Sigmoid colon (tissue), 7 donors: ENCODE measurements at places on chromosomes 7 and 10. TPM values are rescaled to one million over a fixed set of nuclear protein-coding genes. Genes with fewer than 3 reads are reported as not detected.

DNA sequence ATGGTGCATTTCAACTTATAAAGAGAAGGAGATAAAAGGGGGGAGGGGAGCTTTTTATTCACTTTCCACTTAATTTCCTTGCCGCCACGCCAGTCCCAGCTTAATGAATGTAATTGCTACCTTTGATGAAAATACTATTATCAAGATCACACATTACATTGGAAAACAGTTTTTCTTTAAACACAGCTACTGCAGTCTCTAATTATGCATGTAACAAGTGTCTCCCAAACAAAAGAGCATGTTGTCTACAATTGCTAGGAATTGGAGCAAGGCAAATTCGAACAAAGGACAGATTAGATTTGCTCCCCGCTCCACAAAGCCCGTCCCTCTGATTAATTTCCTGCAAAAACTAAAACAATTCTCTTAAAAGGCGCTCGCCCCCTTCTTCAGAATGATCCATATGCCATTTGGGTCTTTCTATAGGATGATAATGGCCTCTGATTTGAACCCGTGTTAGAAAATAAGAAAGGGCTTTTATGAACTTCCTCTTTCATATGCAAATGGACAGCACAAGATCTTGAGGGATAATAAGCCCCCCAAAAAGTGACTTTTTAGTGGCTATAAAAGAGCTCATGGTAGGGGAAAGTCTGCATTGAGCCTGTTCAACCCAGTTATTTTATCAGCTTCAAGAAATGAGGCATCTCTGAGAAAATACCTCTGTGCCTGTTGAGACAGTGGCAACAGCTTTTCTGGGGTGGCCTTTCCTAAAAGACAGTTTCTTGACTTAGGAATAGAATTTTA is 60.6 kb downstream of the ACADSB start:
- no peak for DNase-seq

DNA sequence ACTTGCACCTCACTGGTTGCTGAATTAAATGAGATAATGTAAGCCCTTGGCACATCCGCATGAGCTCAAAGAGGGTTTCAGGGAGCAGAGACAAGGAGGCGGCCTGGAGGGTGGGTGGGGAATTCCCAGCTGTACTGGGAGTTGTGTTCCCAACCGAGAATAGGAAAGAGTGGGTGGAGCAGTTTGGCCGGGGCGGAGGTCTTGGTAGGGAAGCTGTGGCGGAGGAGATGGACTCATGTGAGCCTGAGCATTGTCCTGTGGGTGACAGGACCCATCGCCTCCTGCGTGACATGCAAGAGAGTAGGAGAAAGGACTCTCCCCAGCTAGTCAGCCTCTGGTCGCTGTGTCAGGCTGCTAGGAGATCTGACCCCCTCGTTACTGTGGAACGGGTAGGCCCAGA is 41.0 kb upstream of the SAMD8 start:
- no peak for DNase-seq

The NANOS1 gene
- total RNA-seq, result 4.1 TPM

The TMEM26 gene
- 0.14 TPM for total RNA-seq

The HDAC9 gene
- 38.2 TPM for total RNA-seq

The HTR7 gene
- total RNA-seq, result 0.83 TPM
